ENCODE measurements at places on chromosomes 16 and 17. TPM values are rescaled to one million over a fixed set of nuclear protein-coding genes. Genes with fewer than 3 reads are reported as not detected.
A peak's percentile ranks its signal among the peaks of the same experiment; 100 is the strongest.

DNA sequence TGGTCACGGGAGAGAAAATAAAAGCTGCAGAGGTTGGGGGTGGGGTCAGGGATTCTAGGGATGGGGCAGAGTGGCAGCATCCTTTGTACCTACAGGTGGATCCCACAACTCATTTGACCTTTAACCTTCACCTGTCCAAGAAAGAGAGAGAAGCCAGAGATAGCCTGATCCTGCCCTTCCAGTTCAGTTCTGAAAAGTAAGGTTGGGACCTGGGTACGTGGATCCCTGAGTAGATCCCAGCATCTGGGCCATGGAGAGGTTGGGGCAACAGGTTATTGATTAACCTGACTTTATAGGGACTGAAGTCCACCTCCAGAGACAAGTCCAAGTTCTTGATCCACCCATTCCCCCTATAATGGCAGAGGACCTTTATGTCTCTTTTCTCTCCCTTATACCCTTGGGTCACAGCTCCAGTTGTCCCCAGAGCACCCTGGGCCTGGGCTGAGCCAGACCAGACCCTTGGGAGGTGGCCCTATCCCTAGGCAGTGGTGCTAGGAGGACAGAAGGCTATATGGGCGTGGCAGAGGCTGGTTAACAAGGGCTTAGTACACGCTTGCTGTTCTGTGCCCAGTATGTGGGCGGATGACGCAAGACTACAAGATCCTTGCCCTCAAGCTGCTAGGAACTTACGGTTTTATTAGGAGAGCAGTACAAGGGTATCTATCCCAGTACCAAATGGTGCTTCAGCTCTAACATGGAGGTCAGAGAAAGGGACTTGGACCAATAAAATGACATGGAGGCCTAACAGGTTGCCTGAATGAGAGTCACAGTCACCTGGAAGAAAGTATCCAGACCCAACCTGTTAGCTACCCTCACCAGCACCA lies 3.3 kb downstream of the CLDN7 start:
- peaks cover 65% of the 10 kb centered on the region for H3K36me3 ChIP-seq
- no peaks in the 10 kb centered on the region for H3K4me1 ChIP-seq
- peak overlapping the region; percentile 99 for H3K27ac ChIP-seq
- DNase-seq = peak; percentile 99
- no peaks in the 10 kb centered on the region for H3K27me3 ChIP-seq
- H3K4me3 ChIP-seq = peak overlapping the region; percentile 89

DNA sequence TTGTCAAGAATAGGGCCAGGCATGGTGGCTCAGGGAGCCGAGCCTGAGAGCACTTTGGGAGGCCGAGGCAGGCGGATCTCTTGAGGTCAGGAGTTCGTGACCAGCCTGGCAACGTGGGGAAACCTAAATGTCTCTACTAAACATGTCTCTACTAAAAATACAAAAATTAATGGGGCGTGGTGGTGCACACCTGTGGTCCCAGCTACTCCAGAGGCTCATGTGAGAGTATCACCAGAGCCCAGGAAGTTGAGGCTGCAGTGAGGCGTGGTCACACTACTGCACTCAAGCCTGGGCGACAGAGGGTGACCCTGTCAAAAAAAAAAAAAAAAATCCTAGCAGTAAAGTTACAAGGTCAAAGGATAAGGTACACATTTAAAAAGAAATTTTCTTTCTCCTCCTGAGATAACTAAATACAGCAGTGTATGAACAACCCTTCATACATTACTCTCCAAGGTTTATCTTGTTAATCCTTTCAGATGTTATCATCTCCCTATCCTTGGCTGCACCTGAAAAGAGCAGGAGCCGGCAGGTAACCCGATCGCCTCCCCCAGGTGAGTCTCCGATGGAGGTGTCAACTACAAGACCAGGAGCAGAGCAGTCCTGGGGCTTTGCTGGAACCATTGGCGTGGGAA lies 122.3 kb downstream of the GOSR1 start:
- H3K4me1 ChIP-seq = no peaks in the 10 kb centered on the region
- H3K36me3 ChIP-seq = no peaks in the 10 kb centered on the region
- no peaks in the 10 kb centered on the region for H3K27me3 ChIP-seq
- H3K4me3 ChIP-seq = peak overlapping the region; percentile 82

DNA sequence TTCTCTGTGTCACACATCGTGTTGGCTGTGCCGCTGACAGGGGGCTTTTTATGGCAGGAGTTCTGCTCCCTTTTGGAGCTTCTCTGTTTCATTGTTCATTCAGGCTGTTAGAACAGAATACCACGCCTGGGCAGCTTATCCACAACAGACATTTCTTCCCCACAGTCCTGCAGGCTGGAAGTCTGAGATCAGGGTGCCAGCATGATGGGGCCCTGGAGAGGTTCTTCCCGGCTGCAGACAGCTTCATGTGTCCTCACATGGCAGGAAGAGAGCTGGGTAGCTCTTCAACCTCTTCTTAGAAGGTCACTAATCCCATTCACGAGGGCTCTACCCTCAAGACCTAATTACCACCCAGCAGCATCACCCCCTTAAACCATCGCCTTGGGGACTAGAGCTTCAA lies 65.1 kb downstream of the DHRS7C start:
- DNase-seq = no peak
- H3K36me3 ChIP-seq = no peaks in the 10 kb centered on the region
- no peak overlapping the region for H3K27ac ChIP-seq
- no peaks in the 10 kb centered on the region for H3K4me1 ChIP-seq
- no peak overlapping the region for H3K4me3 ChIP-seq
- H3K27me3 ChIP-seq = no peaks in the 10 kb centered on the region

DNA sequence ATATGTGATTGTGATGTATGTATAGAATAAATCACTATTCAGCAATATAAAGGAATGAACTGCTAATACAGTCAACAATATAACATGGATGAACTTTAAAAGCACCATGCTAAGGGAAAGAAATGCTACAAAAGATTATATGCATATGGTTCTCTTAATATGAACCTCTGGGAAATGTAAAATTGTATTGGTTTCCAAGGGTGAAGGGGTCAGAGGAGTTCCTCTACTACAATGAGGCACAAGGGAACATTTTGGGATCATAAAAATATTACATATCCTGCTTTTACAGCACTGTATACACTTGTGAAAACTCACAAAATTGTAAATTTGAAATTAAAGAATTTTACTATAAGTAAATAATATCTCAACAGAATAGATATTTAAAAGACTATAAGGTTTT lies 111.4 kb downstream of the CA10 start:
- no peaks in the 10 kb centered on the region for H3K4me1 ChIP-seq
- DNase-seq = no peak
- H3K27ac ChIP-seq = no peak overlapping the region
- H3K36me3 ChIP-seq = no peaks in the 10 kb centered on the region
- no peaks in the 10 kb centered on the region for H3K27me3 ChIP-seq

Gene SERPINF2
- 4.5 TPM for polyA plus RNA-seq

DNA sequence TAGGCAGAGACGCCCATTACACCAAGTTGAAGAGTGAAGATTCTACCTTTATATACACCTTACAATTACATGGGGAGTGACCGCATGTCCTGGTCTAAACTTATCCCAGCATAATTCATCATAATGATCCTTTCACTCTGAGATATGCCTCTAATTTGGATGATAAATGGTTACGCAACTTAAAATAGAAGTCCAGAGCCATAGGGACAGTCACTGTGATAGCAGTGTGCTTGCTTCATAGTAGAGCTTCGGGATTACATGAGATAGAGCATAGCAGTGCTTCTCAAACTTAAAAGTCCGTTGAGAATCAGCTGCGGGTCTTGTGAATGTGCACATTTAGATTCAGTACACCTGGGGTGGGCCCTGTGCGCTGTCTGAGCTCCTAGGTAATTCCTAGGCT lies 16.9 kb downstream of the USP10 start:
- H3K4me3 ChIP-seq = no peak overlapping the region
- H3K27me3 ChIP-seq = no peaks in the 10 kb centered on the region
- no peak for DNase-seq

DNA sequence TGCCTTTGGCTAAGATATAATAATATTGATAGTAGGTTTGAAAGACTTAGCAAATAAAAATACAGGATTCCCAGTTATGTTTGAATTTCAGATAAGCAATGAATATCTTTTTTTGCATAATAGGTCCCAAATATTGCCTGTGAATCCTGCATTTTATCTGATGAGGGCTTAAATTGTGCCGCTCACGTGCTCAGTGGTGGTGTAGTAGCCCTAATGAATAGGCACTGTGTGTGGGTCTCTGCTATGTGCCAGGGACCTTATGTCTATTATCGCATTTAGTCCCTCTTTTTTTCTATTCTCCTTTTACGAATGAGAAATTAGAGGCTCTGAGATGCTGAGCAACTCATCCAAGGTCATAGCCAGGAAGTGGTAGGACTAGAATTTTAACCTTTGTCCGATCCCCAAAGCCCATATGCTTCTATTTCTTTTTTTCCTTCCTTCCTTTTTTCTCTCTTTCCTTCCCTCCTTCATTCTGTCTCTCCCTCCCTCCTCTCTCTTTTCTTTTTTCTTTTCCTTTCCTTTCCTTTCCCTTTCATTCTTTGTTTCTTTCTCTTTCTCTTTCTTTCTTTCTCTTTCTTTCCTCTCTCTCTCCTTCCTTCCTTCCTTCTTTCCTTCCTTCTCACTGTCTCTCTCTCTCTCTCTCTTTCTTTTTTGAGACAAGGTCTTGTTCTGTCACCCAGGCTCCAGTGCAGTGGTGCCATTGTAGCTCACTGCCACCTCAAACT lies 47.2 kb downstream of the RGS9 start:
- no peaks in the 10 kb centered on the region for H3K27me3 ChIP-seq
- H3K36me3 ChIP-seq = no peaks in the 10 kb centered on the region
- H3K27ac ChIP-seq = no peak overlapping the region

GRCh38 chr17:63446753-63447470 lies 806 bp upstream of the CYB561 start:
- peak overlapping the region; percentile 44 for H3K4me3 ChIP-seq
- DNase-seq = peak; percentile 83
- H3K27ac ChIP-seq = peak overlapping the region; percentile 96
- peaks cover 35% of the 10 kb centered on the region for H3K4me1 ChIP-seq
- H3K36me3 ChIP-seq = peaks cover 7% of the 10 kb centered on the region

DNA sequence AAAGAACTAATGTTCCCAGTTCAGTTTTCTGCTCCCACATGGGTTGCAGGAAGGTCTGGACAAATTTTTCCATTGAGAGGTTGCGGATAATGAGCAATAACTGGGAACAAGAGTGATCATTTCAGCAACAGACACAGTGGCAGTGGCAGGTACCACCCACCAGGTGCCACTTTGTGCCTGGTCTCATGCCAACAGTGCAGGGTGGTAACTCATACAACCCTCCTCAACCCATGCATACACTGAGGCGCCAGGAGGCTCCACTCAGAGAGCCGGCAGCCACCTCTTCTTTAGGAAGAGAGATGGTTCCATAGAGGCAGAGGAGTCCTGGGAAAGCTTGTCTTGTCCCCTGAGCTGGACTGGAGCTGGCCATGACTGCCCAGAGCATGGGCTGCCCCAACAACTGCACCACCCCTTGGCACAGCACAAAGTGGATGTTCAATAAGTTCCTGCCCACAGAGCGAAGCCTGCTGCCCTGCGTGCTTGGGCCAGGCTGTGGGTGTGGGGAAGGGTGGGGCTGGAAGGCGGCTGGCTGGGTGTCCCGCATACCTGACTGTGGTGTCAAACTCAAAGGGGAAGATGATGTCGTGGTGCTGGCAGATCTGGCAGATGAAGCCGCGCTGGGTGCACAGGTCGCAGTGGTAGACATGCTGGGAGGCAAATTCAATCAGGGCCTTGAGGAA lies 6.4 kb upstream of the ARHGAP27 start:
- H3K36me3 ChIP-seq = peaks cover 54% of the 10 kb centered on the region
- no peaks in the 10 kb centered on the region for H3K4me1 ChIP-seq
- H3K27me3 ChIP-seq = no peaks in the 10 kb centered on the region
- H3K27ac ChIP-seq = no peak overlapping the region
- no peak overlapping the region for H3K4me3 ChIP-seq
- no peak for DNase-seq

GRCh38 chr17:40931311-40931710 lies 6.1 kb downstream of the KRT23 start:
- H3K27me3 ChIP-seq = no peaks in the 10 kb centered on the region
- H3K27ac ChIP-seq = no peak overlapping the region
- H3K4me1 ChIP-seq = peaks cover 2% of the 10 kb centered on the region
- DNase-seq = no peak
- H3K4me3 ChIP-seq = no peak overlapping the region

- no peak for DNase-seq
- no peaks in the 10 kb centered on the region for H3K36me3 ChIP-seq
- no peak overlapping the region for H3K27ac ChIP-seq
- H3K4me3 ChIP-seq = no peak overlapping the region
Measured at GRCh38 chr16:23377071-23377931, 75.2 kb downstream of the SCNN1B start.

DNA sequence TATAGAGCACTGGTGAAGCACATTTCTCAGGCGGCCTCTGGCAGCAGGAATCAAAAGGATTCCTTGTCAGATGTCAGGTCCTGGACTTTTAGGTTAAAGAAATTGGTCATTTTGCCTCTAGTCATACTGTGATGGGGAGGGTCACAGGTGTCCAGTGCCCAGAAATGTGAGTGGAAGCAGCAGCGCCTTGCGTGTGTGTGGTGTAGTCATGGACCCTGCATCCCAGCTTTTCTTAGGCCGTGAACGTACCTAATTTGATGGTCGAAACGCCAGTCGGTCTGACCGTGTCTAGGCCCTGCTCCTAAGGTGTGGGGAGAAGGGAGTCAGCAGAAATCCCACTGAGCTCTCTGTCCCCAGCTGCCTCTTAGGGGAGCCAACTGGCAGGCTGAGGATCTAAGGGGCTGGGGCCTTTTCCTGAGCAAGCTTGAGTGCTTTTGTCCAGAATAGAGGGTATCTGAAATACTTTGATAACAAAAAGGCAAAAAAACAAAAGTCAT lies 32.0 kb downstream of the POLR3E start:
- H3K4me3 ChIP-seq = no peak overlapping the region
- no peaks in the 10 kb centered on the region for H3K27me3 ChIP-seq

DNA sequence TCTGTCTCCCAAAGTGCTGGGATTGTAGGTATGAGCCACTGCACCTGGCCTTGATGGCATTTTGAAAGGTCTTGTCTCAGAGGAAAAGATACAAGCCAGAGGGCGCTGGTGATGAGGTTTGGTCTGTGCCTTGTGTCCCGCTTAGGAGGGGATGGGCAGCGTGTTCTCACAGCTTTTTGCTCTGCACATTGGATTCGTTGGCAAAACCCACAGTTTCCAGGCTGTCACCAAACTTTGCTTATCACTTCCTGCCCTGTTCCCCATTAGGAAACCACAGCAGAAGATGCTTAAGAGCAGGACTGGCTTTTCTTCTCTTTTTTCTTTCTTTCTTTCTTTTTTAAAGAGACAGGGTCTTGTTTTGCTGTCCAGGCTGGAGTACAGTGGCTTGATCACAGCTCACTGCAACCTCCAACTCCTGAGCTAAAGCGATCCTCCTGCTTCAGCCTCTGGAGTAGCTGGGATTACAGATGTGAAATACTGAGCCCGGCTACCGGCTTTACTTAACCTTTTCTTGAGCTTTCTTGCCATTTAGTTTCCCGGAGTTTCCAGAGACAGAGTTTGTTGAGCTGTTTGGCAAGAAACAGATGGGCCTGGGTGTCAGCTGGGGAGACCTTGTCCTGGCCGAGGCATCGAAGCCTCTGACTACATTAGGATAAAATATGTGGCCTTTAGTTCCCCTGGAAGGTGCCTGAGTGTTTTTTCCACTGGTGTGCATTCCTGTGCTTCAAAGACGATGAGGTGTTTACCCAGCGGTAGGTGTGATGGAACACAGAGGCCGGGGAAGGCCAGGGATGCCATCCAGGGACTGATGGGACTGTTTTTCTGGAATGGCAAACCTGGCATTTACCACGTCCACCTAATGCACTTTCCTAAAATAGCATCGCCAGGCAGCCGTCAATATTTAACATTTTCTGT lies 112.9 kb downstream of the ABCC1 start:
- H3K36me3 ChIP-seq = no peaks in the 10 kb centered on the region
- H3K27ac ChIP-seq = no peak overlapping the region
- DNase-seq = no peak
- no peaks in the 10 kb centered on the region for H3K27me3 ChIP-seq
- H3K4me1 ChIP-seq = peaks cover 2% of the 10 kb centered on the region
- H3K4me3 ChIP-seq = no peak overlapping the region

Measured in small intestine (tissue), 16 donors.